ENCODE measurements at places on chromosomes 13 and 19. TPM values are rescaled to one million over a fixed set of nuclear protein-coding genes. Genes with fewer than 3 reads are reported as not detected.

- DNase-seq = no peak
Measured at GRCh38 chr13:113630296-113630695, 27.7 kb downstream of the ATP4B start.

GRCh38 chr19:56838024-56838908, 2.3 kb downstream of the PEG3 start:
- DNase-seq = peak; percentile 22

DNA sequence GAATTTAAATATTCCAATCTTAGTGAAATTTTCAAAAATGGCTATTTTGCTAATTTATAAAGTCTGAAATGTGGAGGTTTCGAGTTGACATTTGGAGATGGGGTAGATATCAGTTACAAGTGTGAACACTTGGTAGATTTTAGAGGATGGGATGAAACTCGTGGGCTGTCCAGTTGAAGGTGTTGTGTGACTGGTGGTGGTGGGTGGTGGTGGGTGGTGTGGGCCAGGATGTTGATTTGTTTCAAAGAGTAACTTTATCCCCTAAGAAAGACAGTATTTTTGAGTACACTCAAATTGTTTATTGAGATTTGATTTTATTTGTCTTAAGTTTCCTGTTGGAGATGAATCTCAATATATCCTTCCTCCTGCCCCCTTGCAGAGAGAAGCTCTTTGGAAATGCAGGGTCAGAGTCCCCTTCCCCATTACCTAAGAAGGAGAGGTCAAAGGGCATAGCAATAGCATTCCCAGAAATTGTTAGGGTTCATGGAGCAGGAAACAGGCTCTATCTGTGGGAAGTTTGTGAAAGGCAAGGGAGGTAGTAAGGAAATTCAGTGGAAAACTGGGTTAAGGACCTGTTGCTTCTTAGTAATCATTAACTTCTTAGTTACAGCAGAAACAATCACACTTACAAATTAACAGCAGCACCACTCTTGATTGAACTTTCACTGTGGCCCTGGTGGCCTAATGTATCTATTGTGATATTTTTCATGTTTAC, 133.6 kb upstream of the RNF113B start:
- no peak for DNase-seq

GRCh38 chr19:58511353-58512208, at the start of gene SLC27A5:
Gene SLC27A5 (minus strand): TSS chr19:58511992. CDS start chr19:58511955, 37 bp downstream.
- peak; percentile 54 for DNase-seq

DNA sequence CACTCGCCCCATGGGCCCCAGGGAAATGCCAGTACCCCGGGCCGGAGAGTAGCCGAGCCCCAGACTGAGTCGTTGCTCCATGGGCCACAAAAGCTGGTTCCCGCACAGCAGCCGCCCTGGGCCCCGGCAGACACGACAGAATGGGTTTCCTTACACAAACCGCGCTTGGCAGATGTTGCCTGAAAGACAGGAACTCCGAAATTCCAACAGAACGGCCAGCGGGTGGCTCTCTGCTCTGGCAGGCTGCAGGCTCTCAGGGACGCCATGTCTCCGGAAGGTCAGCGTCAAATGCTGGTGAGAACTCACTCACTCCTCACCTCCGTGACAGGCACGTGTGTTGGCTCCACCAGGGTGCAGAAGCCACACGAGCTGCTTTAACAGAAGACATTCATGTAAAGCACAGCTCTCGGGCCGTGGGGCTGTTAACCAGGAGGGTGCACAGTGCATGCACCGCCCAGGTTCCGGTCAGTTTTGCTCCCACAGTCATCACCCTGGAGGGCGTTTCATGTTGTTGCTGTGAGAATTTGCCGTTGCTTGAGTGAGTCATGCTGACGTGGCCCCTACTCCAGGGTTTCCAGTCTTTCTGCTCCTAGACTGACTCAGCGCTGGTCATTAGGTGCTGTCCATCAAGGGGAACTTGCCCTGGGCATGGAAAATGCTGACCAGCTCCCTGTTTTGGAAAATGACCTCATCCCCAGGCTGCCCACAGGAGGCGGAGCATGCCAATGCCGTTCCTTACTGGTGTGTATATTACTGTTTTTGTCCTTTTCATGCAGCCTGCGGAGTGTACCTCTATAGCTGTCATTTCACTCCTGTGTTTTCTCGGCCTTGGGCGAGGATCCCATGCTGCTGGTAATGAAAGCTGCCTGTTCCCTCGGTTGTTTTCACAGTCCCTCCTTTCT, 44.8 kb downstream of the ANKRD10 start:
- peak; percentile 79 for DNase-seq

Gene C1QTNF9B
- not detected for total RNA-seq

DNA sequence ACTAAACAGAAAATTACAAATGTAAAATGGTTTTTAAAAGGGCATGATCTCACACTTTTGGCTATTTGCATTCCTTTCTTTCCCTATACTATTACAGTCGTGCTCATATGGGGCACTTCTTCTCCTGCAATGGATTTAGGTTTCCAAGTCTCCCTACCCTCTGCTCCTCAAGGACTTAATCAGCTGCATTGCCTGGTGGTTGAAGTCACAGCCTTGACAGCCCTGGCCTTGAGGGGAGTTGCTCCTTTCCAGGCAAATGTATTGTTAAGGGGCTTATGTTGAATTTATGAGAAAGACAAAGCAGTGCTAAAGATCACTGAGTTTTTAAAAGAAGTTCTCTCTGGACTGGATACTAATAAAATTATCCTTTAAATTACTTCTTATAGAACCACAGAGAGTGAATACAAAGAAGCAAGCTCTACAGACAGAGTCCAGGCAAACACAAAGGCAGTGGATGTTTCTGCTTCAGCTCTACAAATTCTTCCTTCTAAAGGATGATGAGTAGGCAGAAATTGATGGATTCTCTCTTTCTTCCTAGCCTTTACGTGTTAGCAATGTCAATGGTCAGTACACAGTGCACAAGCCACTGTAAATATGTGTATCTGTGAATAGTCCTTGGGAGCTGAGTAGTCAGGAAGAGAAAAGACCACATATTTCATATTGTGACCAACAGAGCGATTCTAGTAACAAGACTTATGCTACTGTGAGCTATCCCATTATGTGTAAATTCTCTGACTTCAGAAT, 390.9 kb downstream of the TBC1D4 start:
- no peak for DNase-seq

GRCh38 chr19:10864538-10864899, 6.8 kb upstream of the CARM1 start:
- peak; percentile 92 for DNase-seq

GRCh38 chr13:43725460-43725859, 61.3 kb downstream of the ENOX1 start:
- DNase-seq = no peak

DNA sequence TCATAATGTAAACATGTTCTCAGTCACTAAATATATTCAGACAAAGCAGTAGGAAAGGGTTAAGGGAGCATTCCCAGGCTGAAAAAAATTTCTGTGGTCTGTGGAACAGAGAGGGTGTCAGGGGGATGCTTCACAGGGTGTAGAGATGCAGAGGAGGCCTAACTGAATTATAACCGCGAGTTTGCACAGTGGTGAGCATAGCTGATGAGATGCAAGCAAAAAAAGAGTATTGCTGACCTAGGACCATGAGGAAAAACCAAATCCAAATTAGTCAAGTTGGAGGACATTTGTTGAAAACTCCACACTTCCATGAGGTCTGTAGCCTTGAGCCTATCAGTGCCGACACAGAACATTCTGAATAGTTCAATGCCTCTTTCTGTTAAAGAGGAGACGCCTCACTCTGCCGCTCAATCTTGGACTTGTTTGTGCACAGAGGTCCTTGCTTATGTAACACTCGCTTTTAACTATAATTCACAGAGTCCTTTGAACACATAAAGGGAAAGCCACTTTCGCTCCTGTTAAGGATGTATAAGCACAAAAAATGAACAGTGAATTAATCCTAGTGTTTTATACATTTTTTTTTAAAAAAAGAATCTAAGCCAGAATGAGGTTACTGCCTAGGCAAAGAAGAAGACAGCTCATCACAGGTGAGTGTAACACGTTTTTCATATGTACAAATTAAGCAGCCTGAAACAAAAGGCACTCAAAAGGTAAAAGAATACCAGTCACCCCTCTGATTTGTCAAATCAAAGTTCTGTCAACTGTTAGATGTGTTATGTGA, 25.8 kb upstream of the INTS6 start:
- DNase-seq = no peak

GRCh38 chr19:35208121-35208520, 20.4 kb downstream of the FAM187B start:
- peak; percentile 12 for DNase-seq

- DNase-seq = peak; percentile 41
Measured at GRCh38 chr13:106151056-106151699, 384.3 kb downstream of the EFNB2 start.

- DNase-seq = no peak
Measured at GRCh38 chr13:77489566-77490337, 45.8 kb upstream of the SCEL start.

DNA sequence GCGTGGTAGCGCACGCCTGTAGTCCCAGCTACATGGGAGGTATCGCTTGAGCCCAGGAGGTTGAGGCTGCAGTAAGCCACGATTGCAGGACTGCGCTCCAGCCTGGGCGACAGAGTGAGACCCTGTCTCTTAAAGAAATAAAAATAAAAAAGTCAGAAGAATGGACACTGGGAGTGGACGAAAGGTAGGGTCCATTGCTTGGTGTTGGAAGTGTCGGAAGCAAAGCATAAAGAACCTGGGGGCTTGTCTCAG, 392 bp upstream of the ARHGAP33 start:
- no peak for DNase-seq

Gene KIR3DL2
- not detected for total RNA-seq

- DNase-seq = peak; percentile 63
Measured at GRCh38 chr13:49308097-49308875, 60.6 kb downstream of the CDADC1 start.

Gene STK11
- 76.3 TPM for total RNA-seq

DNA sequence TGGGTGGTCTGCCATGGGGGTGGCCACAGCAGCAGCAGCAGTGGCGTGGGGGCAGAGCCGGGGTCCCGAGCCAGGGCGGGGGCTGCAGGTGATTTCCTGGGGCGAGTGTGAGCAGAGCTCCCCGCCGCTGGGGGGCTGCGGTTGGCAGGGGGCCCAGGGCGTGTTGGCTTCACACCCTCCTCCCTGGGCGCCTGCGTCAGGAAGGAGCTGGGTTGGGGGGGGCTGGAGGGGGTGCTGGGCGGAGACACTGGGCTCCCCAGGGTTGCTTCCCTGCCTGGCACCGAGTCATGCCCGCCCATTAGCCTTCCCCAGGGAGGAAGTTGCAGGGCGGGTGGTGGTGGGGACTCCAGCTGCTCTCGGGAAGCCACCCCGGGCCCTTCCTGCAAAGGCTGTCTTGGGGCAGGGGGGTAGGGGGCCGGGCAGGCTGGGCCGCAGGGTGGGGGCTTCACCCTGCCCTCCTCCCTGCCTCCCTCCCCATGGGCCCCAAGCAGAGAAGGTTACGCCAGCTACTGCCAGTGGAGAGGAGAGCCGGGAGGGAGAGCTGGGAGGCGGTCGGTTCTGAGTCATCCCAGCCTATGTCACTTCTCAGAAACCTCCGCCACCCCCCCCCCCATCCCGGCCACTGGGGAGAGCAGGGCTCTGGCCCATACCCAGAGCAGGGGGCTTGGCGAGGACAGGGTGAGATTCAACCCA, 4.6 kb downstream of the MIDN start:
- DNase-seq = peak; percentile 91

GRCh38 chr13:76455960-76456359, 430.2 kb downstream of the KCTD12 start:
- no peak for DNase-seq

GRCh38 chr13:69287050-69287698, 820.5 kb upstream of the ATXN8OS start:
- DNase-seq = no peak

Gene FAM216B
- total RNA-seq = not detected

- DNase-seq = no peak
Measured at GRCh38 chr13:25977216-25977615, 74.6 kb downstream of the SHISA2 start.

GRCh38 chr19:3792114-3792513, 5.9 kb upstream of the MATK start:
- no peak for DNase-seq

- DNase-seq = no peak
Measured at GRCh38 chr19:54208784-54209057, 8.1 kb downstream of the RPS9 start.

DNA sequence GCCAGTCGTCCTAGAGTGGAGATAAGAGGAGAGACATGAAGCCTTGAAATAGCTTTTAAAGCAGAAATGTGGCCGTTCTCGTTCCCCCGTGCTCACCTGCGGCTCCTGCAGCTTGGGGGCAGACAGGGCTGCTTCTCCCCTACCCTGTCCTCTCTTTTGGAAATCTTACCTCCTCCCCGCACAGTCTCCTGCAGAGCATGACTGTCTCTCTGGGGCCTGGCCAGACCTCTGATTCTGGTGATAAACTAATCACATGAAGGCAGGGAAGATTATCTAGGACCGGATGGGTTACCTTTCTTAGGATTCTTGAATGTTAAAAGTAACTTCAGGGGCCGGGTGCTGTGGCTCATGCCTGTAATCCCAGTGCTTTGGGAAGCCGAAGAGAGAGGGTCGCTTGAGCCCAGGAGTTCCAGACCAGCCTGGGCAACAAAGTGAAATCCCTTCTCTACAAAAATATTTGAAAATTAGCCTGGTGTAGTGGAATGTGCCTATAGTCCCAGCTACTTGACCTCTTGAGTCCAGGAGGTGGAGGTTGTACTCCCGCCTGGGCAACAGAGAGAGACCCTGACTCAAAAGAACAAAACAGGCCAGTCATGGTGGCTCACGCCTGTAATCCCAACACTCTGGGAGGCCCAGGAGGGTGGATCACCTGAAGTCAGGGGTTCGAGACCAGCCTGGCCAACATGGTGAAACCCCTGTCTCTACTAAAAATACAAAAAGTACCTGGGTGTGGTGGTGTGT, 8.1 kb downstream of the CEBPA start:
- DNase-seq = no peak

DNA sequence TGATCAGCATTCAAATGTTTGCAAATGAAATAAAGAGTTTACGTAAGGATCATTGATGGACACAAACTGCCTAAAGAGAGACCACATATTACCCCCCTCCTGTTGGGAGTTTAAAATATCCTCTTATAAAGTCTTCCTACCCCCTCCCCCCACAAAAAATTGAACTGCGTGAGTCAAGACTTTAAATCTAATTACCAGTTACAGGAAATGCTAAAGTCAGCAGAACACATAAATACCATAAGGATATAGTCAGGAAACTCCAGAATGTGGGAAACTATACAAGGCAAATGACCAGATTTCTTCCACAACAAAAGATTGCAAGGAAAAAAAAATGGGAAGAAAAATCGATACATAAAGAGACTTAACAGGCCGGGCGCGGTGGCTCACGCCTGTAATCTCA, 44.4 kb upstream of the FARP1 start:
- no peak for DNase-seq

Gene ZNF69
- total RNA-seq = 17.6 TPM

DNA sequence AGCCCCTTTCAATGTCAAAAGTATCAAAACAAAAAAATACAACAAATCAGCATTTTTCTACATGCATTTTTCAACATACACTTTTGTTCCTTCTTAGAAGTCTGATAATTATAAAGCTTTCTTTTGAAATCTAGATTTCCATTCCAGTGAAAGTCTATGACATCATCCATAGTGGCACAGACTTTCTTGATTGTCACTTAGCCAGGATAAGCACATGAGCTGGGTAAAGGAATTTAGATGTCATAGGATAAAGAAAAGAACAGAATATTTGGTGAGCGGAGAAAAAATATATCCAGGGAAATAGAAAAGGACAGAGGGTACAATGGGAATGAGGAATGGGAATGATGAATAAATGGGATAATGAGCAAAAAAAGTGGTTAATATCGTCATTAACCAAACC, 15.1 kb upstream of the TRPC4 start:
- no peak for DNase-seq

- DNase-seq = no peak
Measured at GRCh38 chr13:98843482-98843877, 91.0 kb upstream of the SLC15A1 start.

GRCh38 chr13:27824121-27824520, 31.8 kb downstream of the GSX1 start:
- DNase-seq = no peak

Data from colonic mucosa (tissue), 4 donors.